ENCODE measurements at places on chromosomes 5 and 9. TPM values are rescaled to one million over a fixed set of nuclear protein-coding genes. Genes with fewer than 3 reads are reported as not detected.

Gene FOXD4L6
- not detected for total RNA-seq

Gene SPATA31E1
- not detected for total RNA-seq

Gene ZFP37
- 6.0 TPM for total RNA-seq

Gene THBS4
- total RNA-seq: under 0.01 TPM

Gene TAF1L
- not detected for total RNA-seq

GRCh38 chr9:123997665-123998277 lies 13.8 kb upstream of the LHX2 start:
- DNase-seq: peak; percentile 33

DNA sequence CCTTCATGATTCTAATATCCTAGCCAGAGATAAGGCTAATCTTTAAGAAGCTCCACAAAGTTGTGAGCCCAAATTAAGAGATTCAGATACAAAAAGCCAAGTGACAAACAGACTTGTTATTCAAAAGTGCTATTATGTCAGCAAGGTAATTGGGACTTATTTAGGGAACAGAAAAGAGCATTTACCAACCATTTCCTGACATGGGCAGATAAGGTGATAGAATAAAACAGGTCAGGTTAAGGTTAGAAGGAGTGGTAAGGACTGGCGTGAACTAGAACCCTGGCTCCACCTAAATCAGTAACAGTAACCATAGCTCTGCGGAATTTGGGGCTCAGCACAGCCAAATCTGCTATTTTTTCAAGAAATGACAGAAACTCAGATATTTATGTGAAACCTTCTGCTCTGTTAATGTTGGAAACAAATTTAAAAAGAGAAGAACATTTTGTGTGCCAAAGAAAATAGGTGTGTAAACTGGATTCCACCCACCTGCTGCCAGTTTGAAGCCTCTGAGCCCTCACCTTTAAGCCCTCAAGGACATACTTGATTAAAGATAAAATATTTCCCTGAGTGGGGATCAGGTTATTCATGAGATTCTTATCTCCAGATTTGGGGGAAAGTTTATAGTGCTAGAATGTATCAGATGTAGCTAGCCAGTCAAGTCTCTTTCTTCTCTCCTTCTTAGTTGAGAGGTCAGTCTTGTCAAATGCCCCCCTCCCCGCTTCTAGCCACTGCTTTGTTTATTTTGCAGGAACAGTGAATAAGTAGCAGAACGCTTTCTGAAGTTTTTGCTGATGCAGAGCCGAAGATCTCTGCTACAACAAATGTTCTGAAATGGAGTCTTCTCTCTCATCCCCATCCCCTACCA lies 10.2 kb upstream of the ERMP1 start:
- DNase-seq: no peak

DNA sequence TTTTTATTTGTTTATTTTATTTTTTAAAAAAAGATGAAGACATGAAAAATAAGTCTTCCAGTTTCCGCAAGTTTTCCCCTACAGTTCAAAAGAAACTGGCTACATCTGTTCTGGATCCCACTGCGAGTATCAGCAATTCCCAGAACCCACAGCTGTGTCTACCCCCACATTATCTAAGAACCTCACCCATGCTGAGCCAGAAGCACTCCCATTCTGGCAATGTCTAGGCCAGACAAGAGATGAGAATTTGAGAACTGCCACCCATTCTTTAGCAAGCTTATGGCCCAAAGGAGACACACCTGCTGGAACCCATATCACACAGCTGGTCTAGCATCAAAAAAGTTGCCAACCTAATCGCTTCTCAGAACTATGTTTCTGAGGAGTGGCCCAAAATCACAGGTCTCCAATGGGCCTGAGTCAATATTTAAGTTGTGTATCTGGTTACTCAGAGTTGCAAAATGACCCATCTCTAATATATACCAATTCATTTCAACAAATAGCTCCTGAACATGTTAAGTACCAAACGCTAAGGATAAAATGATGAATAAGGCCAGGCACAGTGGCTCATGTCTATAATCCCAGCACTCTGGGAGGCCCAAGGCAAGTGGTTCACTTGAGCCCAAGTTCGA lies 27.1 kb downstream of the MTMR12 start:
- DNase-seq: no peak

DNA sequence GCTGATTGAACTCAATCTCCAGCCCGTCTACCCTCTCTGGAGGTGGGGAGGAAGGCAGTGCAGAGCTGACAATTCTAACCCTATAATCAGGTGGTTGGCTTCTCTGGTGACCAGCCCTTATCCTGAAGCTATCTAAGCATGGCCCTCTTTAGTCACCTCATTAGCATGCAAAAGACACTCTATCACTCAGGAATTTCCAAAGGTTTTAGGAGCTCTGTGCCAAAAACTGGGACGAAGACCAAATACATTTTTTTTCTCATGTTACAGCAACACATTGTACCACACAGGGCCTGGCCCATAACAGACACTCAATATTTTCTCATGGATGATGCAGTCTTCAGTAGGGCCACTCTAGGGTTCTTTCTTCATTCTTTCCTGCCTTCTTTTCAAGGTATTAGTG lies 118.8 kb upstream of the VLDLR start:
- no peak for DNase-seq

DNA sequence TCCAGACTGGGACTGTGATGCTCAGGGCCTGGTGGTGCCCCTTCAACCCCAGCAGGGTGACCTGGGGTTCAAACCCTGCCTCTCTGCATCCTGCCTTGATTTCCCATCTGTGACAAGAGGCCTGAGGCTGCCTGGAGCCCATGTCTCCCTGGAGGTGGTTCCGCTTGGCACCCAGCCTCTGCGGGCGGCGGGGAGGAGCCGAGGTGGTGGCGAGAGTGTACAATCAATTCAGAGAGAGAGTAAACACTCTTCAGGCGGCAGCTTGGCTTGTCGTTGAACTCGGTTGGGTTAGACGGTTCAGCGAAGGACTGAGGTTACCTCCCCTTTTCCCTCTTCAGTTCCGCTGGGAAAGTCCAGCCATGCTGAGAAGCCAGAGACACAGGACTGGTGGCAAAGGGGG lies 39.3 kb downstream of the NTNG2 start:
- DNase-seq: no peak

DNA sequence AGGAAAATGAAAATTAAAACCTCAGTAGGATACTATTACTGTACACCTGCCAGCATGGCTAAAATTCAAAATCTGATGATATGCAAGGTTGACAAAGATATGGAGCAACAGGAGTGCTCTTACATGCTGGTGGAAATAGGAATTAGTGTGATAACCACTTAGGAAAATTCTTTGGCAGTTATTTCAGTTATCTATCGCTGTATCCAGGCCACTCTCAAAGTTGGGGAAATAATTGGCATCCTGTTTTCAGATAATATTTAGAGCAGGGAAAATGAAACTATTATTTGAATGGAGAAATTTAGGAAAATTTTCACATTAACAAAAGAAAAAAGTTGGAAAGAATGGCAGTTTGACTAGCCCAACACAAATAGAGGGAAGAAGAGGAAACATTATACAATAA lies 50.9 kb downstream of the KIAA1958 start:
- no peak for DNase-seq
